ENCODE measurements at places on chromosomes 1 and 21.
A peak's percentile ranks its signal among the peaks of the same experiment; 100 is the strongest.

DNA sequence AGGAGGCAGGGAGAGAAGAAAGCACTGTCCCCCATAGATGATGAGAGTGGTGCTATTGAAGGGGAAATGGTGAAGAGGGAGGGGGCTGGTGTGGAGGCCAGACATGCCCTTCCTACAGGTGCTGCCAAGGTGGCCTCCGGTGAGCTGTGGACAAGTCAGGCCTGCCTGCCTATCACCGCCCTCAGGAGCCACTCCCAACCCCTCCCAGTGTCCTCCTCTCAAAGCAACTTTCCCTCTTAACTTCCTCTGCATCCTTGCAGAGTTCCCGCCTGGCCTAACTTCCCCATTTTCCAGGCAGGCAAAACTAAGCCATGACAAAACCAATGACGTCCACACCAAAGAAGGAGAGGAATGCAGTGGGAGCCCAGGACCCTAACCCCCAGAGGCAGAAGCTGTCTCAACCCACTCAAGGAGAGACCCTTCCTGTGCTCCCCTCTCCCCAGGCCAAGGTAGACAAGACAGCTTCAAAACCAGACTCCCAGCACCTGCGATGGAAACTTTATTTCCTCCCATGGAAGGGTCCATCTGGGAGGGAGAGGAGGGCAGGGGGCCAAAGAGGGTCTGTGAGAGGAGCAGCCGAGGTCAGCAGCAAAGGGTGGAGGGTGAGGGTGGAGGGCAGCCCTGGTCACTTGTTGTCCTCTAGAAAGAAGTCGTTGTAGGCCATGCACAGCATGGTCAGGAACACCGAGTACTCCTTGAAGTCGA, 1.0 kb upstream of the S100A6 start:
- DNase-seq, result no peak

GRCh38 chr1:238895911-238896310, 490.5 kb upstream of the CHRM3 start:
- DNase-seq, result no peak

- no peak for DNase-seq
Observed at GRCh38 chr1:167751676-167752075, 29.9 kb downstream of the MPZL1 start.

DNA sequence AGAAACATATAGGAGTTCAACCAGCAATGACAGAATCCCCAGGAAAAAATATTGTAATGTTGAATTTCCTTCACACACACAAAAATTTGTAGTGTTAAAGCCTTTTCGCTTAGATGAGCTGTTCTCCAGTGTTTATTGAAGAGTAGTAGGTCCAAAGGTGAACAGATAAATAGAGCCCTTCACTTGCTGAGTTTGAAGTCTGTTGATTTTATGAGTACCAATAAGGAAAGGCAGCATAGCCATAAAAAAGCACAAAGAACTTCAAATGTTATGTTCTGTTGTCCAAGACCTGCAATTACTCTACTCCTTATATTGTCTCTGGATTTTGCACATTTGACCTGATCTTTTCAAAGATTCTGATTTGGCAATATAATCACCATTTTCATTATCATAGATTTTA, 362.7 kb upstream of the B3GALT2 start:
- no peak for DNase-seq

- DNase-seq, result peak; percentile 85
Observed at GRCh38 chr1:207868774-207869721, 41.9 kb downstream of the CD34 start.

DNA sequence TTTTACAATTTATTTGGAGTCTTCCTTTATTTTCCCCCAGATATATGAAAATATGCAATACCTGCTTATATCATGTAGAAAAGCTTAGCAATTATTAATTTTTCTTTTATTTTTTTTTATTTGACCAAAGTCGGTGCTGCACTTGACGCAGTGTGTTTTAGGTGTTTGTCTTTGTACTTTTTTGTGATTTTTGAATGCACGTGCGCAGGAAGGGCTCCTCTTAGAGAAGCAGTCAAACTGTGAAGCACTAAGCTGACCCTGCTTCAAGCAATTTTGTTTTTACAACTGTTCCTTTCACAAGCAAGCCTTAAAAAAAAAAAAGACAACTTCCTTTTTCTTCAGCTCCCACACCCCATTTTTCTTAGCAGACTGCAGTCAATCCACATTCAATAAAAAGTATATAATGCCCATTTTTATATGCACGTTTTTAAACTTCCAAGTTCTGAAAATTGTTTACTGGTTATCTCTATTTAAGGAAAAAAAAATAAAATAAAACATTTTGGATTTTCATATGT, 267.4 kb downstream of the TM2D1 start:
- DNase-seq, result no peak

DNA sequence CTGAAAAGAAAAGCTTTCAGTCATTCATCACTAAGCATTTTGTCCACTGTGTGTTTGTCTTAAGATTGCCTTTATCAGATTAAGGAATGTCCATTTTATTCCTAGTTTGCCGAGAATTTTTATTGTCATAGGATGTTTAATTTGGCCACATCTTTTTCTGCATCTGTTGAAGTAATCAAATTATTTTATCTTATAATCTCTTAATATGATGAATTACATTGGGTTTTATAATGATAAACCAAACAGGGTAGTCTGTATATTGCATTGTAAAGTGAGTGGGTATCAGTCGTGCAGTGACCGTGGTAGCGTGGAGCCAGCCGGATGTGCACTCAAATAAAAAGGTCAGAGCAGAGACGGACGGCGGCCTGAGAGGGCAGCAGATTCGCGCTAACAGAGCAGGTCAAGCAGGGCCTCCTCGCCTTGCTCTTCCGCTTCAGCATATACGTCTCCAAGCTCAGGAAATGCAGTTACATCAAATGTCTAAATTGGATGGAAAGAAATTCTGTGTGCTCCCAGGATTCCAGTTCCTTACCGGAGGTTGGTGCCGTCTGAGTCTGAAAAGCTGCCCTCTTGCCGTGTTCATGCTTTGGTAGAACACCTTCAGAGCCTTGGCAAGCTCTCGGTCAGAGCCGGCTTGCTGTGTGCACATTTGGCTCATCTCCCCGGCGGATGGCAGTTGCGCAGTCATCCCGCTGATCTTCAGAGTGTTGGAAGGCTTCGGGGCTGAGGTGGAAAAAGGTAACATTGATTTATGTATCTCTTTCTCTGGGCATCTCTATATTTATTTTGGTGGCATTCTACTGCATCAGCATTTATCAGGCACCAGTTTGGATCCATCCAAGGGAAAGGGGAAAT, 51.5 kb downstream of the SCCPDH start:
- no peak for DNase-seq

DNA sequence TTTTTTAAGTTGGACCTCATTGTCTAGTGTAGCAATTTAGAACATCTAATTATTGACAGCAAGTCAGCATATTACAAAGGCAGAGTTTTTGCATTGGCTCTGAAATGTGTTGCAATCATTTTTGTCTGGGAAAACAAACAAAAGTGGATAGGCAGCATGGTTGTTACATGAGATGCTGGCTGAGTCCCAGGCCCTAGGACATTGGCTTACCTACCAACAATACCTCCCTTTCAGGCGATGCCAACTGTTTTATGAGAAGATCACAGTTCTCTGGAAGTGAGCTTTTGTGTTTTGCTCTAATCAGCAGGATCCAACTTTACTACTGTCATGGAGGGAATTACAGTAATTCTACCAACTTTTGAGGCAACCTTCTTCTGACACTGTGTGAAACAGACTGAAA, 71.5 kb upstream of the CXADR start:
- no peak for DNase-seq

- peak; percentile 73 for DNase-seq
Observed at GRCh38 chr1:168603501-168604110, 27.2 kb downstream of the XCL1 start.

DNA sequence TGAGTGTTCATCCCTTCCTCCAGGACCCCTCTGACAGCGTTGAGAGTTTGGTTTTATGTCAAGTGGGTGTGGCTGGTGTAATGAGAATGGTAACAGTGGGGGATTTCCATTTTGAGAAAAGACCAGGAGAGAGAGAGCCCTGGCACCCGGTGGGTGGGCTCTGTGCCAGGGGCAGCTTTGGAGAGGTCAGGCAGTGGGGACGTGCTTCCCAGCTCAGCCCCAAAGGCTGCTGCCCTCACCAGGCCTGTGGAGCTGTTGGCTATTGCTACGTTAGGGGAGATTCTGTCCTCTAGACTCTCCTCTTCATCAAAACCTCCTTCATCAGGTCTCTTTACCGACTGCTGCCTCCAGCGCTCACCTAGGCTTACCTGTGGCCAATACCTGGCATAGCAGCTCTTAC, 176.3 kb downstream of the PTPRU start:
- no peak for DNase-seq

GRCh38 chr1:231690059-231690458, 63.5 kb downstream of the DISC1 start:
- DNase-seq, result no peak

- peak; percentile 44 for DNase-seq
Observed at GRCh38 chr1:217495249-217495648, 135.6 kb downstream of the GPATCH2 start.

DNA sequence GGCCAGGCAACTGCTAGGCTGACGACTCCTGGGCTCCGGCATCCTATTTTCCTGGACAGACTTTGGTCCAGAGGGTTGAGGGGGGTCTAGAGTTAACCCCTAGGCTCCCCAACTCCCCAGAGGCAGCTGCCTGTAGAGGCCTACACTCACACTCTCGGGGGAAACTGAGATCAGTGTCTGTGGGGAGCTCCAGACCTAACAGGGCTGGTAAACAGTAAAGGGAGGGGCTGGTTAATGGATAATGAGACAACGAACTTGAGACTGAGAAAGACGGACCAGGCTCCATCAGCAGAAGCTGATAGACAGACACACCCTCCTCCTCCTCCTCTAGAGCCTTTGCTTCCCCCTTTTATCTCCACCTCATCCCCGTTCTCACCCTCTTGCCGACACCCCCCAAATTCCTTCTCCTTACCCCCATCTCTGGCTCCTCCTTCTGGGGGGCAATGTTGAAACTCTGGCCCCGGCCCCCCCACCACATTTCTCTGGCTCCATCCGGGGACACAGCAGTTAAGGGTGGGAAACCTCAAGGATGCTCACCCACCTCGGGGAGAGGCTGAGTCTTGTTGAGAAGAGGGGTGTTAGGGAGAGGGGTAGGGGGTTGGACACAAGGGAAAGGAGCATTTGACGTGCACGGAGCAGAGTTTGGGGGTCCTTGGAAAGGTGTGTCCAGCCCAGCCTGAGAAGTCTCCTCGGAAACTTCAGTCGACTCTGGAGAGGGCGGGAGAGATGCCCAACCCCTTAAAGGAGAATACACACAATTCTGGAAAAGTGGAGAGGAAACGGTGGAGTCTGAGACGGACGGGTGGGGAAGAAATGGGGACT, at the start of gene MTMR11:
Gene MTMR11, minus strand, starts transcription at position 710 of the 822 bp plus-strand sequence. Its CDS starts 232 bp downstream, at position 478.
- no peak for DNase-seq

GRCh38 chr1:185874246-185874645, 140.1 kb downstream of the HMCN1 start:
- no peak for DNase-seq

GRCh38 chr1:80994934-80995333, 805.8 kb upstream of the ADGRL2 start:
- DNase-seq, result no peak

DNA sequence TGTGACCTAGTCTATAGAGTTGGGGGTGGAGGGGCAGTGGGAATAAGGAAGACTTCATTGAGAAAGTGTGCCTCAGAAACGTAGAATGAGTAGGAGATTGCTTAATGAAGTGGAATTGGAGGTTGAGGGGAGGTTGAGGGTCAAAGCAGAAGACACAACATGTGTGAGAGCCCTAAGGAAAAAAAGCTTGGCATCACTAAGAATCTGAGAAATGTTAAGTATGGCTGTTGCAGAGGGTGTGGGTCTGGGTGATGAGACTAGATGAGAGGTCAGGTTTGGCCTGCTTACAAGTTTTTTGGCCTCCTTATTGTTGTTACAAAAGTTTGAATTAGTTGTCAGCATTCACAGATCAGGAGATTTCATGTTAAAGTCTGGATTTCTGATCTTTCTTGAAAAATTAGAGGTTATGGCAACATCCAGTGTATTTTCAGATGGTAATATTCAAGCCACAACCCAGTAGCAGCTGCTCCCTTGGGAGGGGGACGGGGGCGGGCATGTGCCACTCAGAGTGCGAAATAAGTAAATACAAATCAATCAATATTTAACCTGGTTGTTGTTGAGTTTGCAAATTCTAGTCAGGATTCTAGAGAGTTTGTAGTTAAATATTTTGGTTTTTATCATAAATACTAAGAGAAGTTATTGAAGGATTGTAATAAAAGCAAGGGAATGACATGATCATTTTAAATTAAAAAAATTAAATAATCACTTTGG, 4.3 kb downstream of the MAN1A2 start:
- no peak for DNase-seq

- no peak for DNase-seq
Observed at GRCh38 chr21:17191346-17191993, 321.4 kb upstream of the CXADR start.

- peak; percentile 48 for DNase-seq
Observed at GRCh38 chr1:89780721-89781120, 40.1 kb upstream of the LRRC8D start.

GRCh38 chr1:180981596-180982387, 40.9 kb downstream of the STX6 start:
- DNase-seq, result peak; percentile 70

GRCh38 chr21:45977396-45977795, 4.2 kb upstream of the COL6A1 start:
- DNase-seq, result no peak

GRCh38 chr21:21156957-21157356, 158.7 kb downstream of the NCAM2 start:
- no peak for DNase-seq

DNA sequence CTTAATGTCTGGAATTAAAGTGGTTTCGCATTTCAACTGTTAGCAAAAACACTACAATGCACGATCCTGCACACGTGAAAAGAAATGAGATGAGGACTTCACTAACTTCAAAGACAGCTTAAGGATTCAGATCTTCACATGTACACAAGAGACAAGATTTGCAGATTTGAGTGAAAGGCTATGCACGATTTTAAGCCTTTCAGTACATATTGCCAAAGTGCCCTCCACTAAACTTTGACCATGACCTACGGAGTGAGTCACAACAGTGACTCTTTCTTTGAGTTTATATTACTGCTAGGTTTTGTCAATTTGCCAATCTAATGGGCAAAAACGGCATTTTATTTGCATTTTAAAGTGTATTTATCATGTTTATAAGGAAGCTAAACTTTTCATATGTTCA, 41.2 kb upstream of the CR1L start:
- no peak for DNase-seq

DNA sequence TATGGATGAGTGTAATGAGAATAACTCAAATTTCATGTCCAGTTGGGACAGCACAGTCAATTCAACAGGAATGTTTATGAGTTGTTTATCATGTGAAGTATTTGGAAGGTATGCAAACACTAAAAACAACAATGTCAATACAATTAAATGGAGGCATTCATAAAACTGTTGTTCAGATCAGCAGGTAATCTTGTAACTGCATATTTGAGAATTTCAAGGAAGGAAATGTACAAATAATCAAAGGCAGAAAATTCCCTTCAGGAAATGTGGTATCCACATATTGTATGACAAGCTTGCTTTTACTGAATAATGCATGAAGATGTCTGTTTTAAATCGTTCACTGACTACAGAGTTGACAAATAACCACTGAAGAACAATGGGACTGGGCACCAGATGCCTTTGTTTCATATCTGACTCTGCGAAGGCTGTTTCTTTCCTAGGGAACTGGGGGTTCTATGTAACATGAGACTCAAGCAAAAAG, 198.3 kb downstream of the LTN1 start:
- DNase-seq, result no peak

Data from GM12865 (cell line).